Large intestine (tissue), 12 donors: ENCODE measurements at places on chromosomes 2 and 18. TPM values are rescaled to one million over a fixed set of nuclear protein-coding genes. Genes with fewer than 3 reads are reported as not detected.

GRCh38 chr18:49961271-49961670 lies 147.9 kb upstream of the ACAA2 start:
- no peak for DNase-seq

DNA sequence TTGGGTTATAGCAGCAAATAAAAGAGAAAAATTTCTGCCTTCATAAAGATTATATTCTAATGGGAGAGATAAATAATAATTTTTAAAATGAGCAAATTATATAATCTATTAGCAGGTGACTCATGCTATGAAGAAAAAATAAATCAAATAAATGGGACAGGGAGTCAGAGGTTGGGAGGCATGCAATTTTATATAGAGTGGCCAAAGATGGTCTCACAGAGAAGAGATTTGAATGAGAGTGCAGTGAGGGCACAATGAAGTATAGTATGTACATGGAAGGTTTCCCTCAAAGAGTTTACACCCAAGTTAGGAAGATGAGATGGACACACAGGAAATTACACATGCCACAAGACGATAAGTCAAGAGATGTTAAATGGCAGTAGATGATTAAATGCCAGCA lies 369.4 kb downstream of the TXNL1 start:
- no peak for DNase-seq

DNA sequence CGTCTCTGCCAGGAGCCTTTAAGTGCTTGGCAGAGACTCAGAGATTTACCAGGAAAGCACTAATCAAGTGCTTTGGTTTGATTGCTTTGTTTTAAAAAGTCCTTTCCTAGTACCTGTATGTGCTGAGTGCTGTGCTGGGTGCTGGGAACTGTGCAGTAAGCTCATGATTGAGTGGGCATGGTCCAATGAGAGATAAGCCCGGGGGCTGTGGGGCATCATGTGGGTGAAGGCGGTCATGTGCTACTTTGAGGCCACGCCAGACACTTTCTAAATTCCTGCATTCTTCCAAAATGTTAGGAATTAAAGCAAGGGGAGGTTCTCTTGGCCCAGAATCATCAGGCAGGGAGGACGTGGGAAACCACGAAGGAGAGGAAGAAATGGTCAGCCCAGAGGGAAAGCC lies 109.0 kb downstream of the ACAA2 start:
- DNase-seq, result no peak

GRCh38 chr2:128665113-128665512 lies 346.4 kb upstream of the HS6ST1 start:
- no peak for DNase-seq

DNA sequence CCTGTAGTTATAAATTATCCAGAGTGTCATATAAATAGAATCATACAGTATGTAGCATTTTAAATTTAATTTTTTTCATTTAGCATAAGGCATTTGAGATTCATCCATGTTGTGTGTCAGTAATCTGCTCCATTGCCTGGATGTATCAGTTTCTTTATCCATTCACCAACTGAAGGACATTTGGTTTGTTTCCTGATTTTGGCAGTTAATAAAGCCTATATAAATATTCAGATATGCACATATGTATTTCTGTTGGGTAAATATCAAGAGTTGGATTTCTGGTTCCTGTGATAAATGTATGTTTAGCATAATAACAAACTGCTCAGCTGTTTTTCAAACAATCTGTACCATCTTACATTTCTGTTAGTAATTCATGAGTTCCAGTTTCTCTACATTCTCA lies 39.9 kb downstream of the CCDC150 start:
- no peak for DNase-seq

GRCh38 chr2:207123335-207123744 lies 42.4 kb downstream of the KLF7 start:
- DNase-seq, result no peak

GRCh38 chr2:54434711-54435110 lies 21.4 kb upstream of the SPTBN1 start:
- DNase-seq, result no peak

DNA sequence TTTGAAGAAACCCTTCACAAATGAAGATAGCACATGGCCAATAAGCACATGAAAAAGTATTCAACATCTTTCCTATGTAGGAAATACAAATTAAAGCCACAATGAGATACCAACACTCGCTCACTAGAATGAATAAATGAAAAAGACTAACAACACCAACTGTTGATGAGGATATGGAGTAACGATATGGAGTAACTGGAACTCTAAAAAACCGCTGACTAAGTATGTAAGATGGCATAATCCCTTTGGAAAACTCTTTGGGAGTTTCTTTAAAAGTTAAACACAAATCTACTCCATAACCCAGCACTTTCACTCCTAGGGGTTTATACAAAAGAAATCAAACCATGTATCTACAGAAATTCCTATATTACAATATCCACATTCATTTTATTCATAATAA lies 220.5 kb downstream of the AFF3 start:
- no peak for DNase-seq

- peak; percentile 16 for DNase-seq
These were observed 26.3 kb upstream of the CASP8 start for GRCh38 chr2:201233812-201234662.

The VWA3B gene
- 0.09 TPM for polyA plus RNA-seq

The HSPE1 gene
- 268 TPM for polyA plus RNA-seq

The LBX2 gene
- polyA plus RNA-seq, result 47.8 TPM

The GCKR gene
- 2.9 TPM for polyA plus RNA-seq

The LIPT1 gene
- polyA plus RNA-seq, result 18.4 TPM

The M1AP gene
- polyA plus RNA-seq, result 0.12 TPM

The C2orf66 gene
- polyA plus RNA-seq, result 0.24 TPM

The ST8SIA3 gene
- polyA plus RNA-seq, result 2.6 TPM

The SMYD1 gene
- polyA plus RNA-seq, result 5.0 TPM

The EMILIN1 gene
- polyA plus RNA-seq, result 49.1 TPM
